Activated naive CD4-positive, alpha-beta T cell (primary cell): ENCODE measurements at places on chromosomes 2 and 18.

GRCh38 chr2:220560192-220560591, 932.8 kb downstream of the SLC4A3 start:
- DNase-seq, result no peak

- DNase-seq, result no peak
These were observed 48.6 kb upstream of the UBE2E3 start for GRCh38 chr2:180931841-180932240.

- no peak for DNase-seq
These were observed 41.1 kb upstream of the ASXL3 start for GRCh38 chr18:33536904-33537303.

DNA sequence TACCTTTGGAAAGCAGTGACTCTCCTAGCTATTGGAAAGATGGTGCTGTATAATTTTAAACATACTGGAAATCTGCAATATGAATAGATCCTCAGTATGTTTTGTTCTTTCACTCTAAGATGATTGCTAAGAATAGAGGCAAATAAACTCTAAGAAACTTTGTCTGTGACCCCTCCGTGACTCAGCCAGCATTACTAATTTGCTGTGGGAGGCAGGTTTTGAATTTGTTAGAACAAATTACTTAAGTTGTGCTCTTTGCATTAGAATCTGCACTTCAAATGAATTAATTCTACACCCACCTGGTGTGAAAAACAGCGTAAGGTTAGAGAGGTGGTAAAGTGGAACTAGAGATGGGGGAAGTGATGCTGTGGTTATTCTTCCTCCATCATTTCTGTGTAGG, 142.2 kb downstream of the RAPGEF4 start:
- no peak for DNase-seq

DNA sequence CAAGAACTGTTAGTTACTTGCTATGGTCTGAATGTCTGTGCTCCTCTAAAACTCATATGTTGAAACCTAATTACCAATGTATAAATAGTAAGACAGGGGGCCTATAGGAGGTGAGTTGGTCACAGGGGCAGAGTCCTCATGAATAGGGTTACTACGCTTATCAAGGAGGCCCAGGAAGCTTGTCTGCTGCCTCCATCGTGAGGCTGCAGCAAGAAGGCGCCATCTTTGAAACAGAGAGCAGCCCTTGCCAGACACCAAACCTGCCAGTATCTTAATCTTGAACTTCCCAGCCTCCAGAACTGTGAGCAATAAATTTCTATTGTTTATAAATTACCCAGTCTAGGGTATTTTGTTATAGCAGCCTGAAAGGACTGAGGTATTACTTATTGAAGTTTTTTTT, 79.1 kb downstream of the TGIF1 start:
- DNase-seq, result no peak

DNA sequence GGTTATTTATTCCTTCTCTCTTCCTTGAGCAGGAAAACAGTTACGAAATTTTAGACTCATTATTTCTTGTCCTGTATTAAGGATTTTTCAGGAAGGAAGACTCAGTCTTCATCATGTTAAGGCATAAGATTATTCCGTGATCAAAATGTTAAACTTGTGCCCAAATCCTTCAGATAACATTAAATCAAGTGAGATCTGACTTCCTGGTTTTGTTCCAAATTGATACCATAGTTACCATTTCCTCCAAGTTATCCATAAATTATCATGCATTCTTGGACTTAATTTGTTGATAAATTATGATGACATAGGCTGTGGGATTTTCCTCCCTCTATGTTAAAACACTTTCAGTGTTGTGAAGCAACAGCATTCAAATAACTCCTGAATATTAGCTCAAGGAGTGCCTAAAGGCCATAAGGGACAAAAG, 31.9 kb downstream of the EFEMP1 start:
- no peak for DNase-seq

DNA sequence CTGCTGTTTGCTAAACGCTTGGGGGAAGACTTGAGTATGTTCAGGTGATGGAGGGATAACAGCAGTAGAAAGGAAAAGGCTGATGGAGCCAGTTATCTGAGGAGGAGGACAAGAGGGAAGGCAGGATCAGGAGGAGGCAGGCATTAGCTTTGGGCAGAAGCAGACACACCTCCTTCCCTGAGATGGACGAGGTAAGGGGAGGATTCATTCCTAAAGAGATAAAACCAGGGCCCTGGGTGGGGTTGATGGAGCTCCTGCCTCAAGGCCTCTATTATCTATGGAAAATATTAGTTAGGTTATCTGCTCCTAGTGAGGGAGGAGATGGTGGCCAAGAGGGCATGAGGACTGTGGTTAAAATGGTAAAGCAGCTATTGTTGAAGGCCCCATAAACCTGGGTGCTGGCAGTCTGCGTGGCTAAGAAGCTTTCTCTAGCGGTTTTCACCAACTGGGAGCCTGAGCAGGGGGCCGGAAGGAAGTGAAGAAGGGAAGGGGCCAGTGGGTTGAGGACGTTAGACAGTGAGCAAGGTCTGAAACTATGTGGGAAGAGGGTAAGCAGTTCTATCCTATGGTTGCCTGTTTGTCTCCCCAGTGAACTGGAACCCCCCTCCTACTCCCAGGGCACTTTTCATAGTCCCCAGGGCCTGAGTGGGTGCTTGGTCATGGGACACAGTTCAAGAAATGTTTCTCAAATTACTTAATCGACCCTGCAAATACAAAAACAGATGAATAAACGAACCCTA, 56.6 kb upstream of the HK2 start:
- no peak for DNase-seq

- no peak for DNase-seq
These were observed 265.5 kb downstream of the TGIF1 start for GRCh38 chr18:3715231-3716080.

DNA sequence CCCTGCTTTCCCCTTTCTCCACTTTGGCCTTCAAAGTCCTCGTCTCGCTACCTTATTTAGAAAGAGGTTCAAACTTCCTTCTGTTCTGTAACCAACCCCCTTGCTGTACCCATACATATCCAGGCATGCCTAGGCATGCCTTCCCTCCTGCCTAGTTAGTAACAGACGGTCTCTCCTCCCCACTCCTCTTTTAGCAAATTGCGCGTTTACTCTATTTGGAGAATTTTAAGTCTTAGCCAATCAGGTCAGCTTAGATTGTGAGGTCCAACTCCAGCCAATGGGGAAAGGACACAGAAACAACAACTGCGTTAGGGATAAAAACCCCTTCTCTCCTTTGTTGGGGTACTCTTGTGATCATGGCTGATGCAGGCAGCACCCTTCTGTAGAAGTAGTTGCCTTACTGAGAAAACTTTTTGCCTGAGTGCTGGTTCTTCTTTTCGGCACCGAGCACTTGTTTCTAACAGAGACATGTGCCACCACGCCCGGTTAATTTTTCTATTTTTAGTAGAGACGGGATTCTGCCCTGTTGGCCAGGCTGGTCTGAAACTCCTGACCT, 85.9 kb upstream of the FOXI3 start:
- DNase-seq, result no peak

DNA sequence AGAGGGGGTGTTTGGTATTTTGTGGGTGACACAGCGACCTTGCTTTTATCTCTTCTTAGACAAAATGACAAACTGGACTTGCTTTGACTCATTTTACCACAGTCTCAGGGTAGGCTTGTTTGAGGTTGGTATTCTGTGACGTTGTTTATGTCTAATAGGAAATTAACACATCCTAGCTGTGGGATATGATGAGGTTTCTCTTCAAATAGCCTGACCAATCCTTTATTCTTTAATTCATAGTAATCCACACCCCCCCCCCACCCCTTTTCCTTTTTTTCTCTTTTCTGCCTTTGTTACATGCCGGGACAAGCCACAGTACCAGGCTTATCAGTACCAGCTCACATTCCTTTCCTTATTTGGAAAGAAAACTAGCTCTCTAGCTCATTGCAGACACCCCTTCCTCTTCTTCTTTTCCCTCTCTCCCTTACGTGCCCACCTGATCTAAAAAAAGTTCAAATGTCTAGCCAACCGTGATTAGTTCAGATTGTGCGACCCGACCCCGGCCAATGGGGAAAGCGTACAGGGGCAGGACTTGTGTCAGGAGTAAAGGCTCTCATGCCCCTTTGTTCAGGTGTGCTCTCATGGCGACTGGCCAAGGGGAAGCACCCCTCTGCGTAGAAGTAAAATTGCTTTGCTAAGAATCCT, 52.2 kb upstream of the PTPRM start:
- DNase-seq, result no peak

GRCh38 chr2:191611614-191612013, 66.3 kb upstream of the NABP1 start:
- DNase-seq, result no peak

GRCh38 chr2:191942739-191943103, 95.8 kb upstream of the CAVIN2 start:
- DNase-seq, result no peak

GRCh38 chr18:51234117-51235008, 36.9 kb upstream of the MEX3C start:
- DNase-seq, result no peak

GRCh38 chr2:181374781-181375675, 82.2 kb upstream of the ITGA4 start:
- no peak for DNase-seq

GRCh38 chr2:126885751-126886210, 12.9 kb upstream of the TEX51 start:
- DNase-seq, result no peak

- DNase-seq, result no peak
These were observed 300.7 kb upstream of the MEIS1 start for GRCh38 chr2:66134138-66134701.

DNA sequence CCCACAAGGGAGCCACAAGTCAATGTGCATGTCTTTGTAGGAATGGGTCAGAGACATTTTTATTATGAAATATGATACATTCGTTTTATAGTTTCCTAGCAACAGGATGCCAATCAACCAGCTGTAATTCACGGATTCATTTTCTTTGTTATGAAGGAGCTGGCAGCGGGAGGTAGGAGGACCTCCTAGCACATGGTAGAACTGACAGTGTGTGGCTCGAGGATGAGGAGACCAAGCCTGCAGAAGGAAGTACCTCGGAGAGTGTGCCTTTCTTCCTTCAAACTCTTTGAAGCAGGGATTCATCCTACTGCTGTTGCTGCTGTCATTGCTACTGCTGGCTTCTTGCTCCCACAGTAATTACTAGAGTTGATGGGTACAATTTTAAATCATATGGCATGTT, 504.8 kb upstream of the KLHL29 start:
- no peak for DNase-seq

DNA sequence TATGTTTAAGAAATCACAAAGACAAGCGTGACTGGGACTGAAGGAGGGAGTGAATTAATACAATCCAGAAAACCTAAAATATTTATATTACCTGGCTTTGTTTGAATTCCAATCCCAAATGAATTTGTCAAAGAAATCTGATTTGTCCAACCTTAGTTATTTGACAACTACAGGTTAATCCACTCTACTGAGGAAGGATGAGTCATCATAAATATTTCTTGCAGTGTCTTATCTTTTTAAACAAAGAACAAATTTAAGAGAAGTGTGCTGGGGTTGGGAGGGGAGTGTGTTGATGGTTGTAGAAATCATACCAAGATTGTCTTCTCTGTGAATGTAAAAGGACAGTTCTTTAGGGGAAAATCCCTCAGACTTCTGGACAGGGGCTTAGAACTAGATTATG, 1106.3 kb upstream of the SLC39A10 start:
- DNase-seq, result no peak

DNA sequence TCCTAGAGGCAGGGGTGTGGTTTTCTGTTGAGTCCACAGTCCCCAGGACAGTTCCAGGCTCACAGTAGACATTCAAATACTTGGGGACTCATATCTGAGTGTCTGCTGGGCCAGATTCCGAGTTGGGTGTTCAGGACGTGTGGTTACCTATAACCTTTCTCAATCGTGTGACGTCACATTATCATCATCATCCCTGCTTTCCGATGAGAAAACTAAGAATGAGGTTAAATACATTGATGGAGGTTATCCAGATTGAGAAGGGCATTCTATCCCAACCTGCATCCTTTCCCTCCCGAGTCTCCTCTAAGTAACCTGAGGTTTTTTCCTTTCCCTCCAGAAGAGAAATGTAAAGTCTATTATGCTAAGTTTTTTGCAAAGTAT, 204.6 kb downstream of the MGAT5 start:
- DNase-seq, result no peak

GRCh38 chr2:234331566-234331965, 165.3 kb downstream of the ARL4C start:
- DNase-seq, result no peak

DNA sequence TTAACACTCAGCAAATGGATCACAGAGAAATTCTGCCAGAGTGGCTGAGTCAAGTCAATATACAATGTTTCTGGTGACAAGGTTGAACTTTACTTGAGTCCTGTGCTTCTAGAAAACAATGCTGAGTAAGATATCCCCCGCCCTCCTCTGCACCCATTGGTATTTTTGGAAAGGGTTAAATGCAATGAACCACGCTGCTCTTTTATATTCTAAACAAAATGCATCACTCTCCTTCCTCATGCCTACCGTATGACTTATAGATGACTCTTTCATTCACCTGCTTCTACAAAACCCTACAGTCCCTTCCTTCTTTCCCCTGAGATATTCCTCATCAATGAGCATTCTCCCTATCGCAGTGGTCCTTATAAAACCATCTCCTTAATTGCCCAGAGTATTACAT, 168.8 kb downstream of the TXNL1 start:
- DNase-seq, result no peak

GRCh38 chr2:37489536-37489935, 145.1 kb downstream of the QPCT start:
- DNase-seq, result no peak

GRCh38 chr2:62966991-62967390, 83.6 kb upstream of the OTX1 start:
- DNase-seq, result no peak

DNA sequence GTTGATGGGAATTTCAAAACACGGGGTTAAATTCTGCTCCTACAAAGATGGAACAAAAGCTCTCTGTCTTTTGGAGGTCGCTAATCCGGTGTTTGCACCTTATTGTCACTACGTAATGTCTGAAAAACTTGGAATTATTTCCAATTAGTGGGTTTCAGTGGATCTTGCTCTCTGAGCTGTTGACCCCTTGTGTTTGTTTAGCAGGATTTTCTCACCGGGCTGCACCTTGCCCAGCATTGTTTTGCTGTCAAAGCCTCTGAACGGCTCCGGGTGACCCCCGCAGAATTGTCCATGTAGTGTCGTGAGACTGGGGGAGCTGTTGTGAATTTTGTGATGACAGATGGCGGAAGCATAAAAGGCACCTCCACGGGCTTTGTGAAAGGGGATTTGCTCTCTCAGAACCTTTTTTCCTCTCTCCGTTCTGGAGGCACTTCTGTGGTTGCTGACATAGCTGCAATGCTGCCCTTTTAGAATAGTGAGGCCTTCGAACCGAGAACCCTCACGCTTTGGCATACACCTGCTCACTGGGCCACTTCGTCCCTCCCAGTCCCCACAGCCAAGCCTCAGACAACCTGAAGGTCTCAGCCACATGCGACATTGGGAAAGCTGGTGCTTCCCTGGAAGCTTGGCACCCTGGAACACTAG, 129.4 kb downstream of the ACOXL start:
- DNase-seq, result no peak
